ENCODE measurements at places on chromosomes 3 and 15. TPM values are rescaled to one million over a fixed set of nuclear protein-coding genes. Genes with fewer than 3 reads are reported as not detected.

DNA sequence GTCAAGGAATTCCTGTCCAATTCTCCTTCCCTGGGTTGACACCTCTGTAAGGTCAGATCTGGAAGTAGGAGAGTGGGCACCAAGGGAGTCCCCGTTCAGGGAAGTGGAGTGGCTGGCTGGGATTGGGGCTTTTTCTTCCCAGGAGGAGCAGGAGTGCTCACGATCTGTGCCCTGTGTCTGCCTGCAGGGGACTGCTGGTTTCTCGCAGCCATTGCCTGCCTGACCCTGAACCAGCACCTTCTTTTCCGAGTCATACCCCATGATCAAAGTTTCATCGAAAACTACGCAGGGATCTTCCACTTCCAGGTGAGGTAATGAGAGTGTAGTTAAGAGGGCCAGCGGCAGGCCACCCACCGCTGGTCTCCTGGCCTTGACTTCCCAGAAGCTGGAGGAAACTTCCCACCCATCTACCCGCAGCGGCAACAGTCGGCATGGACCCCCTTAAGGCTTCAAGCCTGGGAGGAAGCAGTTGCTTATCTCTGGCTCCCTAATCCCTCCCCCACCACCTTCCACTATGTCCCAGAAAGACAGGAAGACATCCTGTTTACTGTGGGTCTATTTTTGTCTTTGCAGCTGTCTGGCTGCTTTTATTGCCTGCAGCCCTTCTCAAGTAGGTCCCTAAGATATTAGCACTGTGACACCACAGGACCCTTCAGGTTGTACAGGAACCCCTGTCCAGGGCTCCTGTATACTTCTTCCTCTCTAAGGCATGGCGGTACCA, 26.8 kb downstream of the CAPN3 start:
- no peak overlapping the region for H3K27ac ChIP-seq
- no peaks in the 10 kb centered on the region for H3K27me3 ChIP-seq
- no peak overlapping the region for H3K4me3 ChIP-seq
- no peak for DNase-seq
- H3K36me3 ChIP-seq, result peaks cover 38% of the 10 kb centered on the region

The QTRT2 gene
- polyA plus RNA-seq, result 6.3 TPM

GRCh38 chr3:15099364-15100098, 583 bp upstream of the RBSN start:
- peaks cover 34% of the 10 kb centered on the region for H3K4me1 ChIP-seq
- no peak for DNase-seq
- peak overlapping the region; percentile 84 for H3K4me3 ChIP-seq

The ARGFX gene
- polyA plus RNA-seq, result not detected

The WDR93 gene
- not detected for polyA plus RNA-seq

The EXD1 gene
- not detected for polyA plus RNA-seq

DNA sequence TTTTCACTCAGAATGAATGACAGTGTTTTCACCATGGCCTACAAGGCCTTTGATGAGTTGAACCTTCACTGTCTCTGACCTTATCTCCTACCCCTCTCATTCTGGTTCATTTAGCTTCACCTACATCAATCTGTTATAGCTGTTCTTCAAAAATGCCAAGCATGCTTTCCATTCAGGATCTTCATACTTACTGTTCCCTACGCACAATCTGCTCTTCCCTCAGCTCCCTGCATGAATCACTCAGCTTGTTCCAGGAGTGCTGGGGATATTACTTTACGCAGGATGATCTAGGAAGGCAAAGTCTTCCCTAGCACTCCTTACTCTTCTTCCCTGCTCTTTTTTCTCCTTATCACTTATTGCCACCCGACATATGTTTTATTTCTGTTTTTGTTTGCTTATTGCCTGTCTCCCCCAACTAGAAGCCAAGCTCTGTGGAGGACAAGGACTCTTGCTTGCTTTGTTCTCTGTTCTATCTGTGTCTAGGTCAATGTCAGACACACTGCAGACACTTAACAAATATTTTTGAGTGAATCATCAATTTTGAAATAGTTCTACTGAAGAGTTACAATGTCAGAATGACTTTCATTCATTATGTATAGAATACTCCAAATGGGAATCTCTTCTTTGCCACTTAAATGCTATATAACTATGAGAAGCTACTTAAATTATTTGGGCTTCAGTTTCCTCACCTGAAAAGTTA, 238.3 kb upstream of the FEZF2 start:
- H3K27ac ChIP-seq, result no peak overlapping the region
- no peaks in the 10 kb centered on the region for H3K4me1 ChIP-seq
- DNase-seq, result no peak
- no peaks in the 10 kb centered on the region for H3K36me3 ChIP-seq
- no peak overlapping the region for H3K4me3 ChIP-seq

DNA sequence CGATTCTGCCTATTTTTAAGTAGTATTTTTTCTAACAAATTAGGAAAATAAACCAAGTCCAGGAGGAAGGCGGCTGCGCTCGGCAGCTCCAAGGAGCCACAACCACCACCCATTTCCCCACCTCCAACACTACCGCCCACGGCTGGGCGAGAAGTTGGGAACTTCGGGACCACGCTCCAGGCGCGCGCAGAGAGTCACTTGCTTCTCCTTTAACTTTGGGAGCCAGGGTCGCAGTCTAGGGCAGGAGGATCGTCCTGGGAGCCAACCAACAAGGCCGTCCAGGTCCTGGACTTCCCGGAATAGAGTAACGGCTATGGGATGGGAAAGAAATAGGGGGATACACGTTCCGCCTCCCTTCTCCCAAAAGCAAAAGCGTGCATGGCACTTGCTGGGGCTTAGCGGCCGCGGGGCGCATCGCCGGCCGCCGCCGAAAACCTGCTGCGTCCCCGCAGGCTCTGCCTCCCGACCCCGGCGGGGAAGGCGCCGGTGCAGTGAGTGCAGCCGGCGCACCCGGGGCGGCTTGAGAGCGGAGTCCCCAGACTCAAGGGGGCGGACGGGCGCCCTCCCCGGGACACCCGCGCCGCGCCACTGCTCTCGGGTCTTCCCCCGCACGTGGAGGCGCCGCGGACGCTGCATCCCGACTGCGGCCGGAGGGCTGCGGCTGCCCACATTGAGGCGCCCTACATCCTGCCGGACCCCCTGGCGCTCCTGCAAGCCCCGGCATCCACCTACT, 699 bp downstream of the MEGF11 start:
- H3K36me3 ChIP-seq, result no peaks in the 10 kb centered on the region
- H3K27ac ChIP-seq, result no peak overlapping the region
- H3K4me1 ChIP-seq, result peaks cover 22% of the 10 kb centered on the region
- H3K4me3 ChIP-seq, result peak overlapping the region; percentile 12
- no peak for DNase-seq
- H3K27me3 ChIP-seq, result peaks cover 89% of the 10 kb centered on the region

DNA sequence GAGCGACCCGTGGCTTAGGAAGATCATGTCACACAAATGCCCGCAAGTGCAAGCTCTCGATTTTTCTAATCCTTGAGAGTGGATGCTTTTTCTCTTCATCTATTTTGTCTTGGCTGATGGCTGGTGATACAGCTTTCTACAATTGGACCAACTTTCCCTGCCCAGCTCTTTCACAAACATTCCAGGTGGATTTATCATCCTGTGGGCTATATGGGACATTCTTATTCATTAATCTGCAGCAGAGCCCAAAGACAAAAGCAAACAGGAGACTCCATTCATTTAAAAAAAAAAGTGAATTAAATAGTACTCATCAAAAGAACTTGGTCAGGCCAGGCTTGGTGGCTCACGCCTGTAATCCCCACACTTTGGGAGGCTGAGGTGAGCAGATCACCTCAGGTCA, 14.2 kb upstream of the TSEN2 start:
- DNase-seq, result no peak
- no peak overlapping the region for H3K27ac ChIP-seq
- no peaks in the 10 kb centered on the region for H3K4me1 ChIP-seq

The MESD gene
- polyA plus RNA-seq, result 13.1 TPM

The HES1 gene
- 0.26 TPM for polyA plus RNA-seq

The ITIH1 gene
- 1.3 TPM for polyA plus RNA-seq

- H3K4me1 ChIP-seq, result peaks cover 47% of the 10 kb centered on the region
- H3K4me3 ChIP-seq, result no peak overlapping the region
- no peaks in the 10 kb centered on the region for H3K36me3 ChIP-seq
- H3K27me3 ChIP-seq, result no peaks in the 10 kb centered on the region
- no peak for DNase-seq
- H3K27ac ChIP-seq, result no peak overlapping the region
Observed at GRCh38 chr15:52136442-52136980, 23.9 kb upstream of the BCL2L10 start.

The SCAANT1 gene
- polyA plus RNA-seq, result not detected

GRCh38 chr3:4644951-4645350, 151.8 kb downstream of the ITPR1 start:
- peaks cover 80% of the 10 kb centered on the region for H3K36me3 ChIP-seq
- H3K27ac ChIP-seq, result no peak overlapping the region
- no peak overlapping the region for H3K4me3 ChIP-seq
- no peak for DNase-seq
- H3K4me1 ChIP-seq, result no peaks in the 10 kb centered on the region

The THRB gene
- polyA plus RNA-seq, result 0.05 TPM

The DLL4 gene
- polyA plus RNA-seq, result not detected

DNA sequence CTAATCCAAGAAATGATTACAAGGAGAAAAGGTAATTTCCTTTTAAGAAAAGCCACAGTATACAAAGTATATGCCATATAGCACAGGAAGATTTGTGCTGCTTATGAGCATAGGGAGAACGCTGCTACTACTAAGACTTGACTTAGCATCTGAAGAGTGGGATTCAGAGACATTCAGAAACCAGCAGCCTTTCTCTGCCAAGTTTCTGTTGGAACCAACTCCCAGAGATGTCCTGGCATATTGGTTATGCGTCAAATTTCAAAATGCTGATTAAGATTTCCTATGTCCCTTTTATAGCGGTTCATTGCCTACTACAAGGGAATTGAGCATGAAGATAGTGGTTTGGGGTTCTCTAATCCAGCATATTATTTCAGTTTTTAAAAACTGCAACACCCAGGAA, 4.9 kb downstream of the NR2E3 start:
- H3K4me1 ChIP-seq, result no peaks in the 10 kb centered on the region
- no peak overlapping the region for H3K27ac ChIP-seq
- no peaks in the 10 kb centered on the region for H3K27me3 ChIP-seq
- no peak overlapping the region for H3K4me3 ChIP-seq
- H3K36me3 ChIP-seq, result no peaks in the 10 kb centered on the region
- no peak for DNase-seq

The TM4SF1 gene
- polyA plus RNA-seq, result not detected

DNA sequence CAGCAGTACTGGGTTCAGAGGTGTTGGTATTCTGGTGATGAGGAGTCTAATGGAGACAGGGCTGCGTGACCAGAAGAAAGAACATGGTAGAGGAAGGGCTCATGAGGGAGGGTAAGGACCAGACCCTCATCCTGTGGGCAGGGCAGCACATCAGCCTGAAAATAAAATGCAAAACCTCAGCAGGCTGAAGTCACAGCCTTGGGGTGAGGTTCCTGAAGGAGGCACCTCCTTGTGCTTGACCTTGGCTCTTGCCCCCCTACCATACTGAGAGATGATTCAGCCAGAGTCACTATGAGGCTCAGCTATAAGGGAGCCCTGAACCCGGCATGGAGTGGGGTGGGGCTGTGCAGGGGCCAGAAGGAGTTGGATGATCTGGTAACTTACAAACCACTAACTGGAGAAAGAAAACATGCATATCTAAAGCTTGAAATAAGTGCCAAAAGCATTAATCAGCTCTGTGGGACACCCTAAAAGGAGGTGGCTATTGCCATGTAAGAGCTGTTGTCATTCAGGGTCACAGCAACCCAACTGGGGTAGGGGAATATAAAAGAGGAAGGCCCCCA, 60.2 kb downstream of the CORO2B start:
- no peak for DNase-seq
- no peaks in the 10 kb centered on the region for H3K36me3 ChIP-seq
- H3K27ac ChIP-seq, result no peak overlapping the region
- no peaks in the 10 kb centered on the region for H3K27me3 ChIP-seq

GRCh38 chr15:40926659-40927494, 2.3 kb upstream of the DLL4 start:
- no peak for DNase-seq
- peaks cover 92% of the 10 kb centered on the region for H3K27me3 ChIP-seq
- no peaks in the 10 kb centered on the region for H3K36me3 ChIP-seq
- no peak overlapping the region for H3K27ac ChIP-seq
- H3K4me1 ChIP-seq, result peaks cover 48% of the 10 kb centered on the region
- no peak overlapping the region for H3K4me3 ChIP-seq

- H3K27ac ChIP-seq, result no peak overlapping the region
- H3K36me3 ChIP-seq, result no peaks in the 10 kb centered on the region
- no peaks in the 10 kb centered on the region for H3K27me3 ChIP-seq
- no peak overlapping the region for H3K4me3 ChIP-seq
- DNase-seq, result no peak
Observed at GRCh38 chr15:20352241-20353200, 189.1 kb downstream of the GOLGA6L6 start.

The PLA2G4D gene
- polyA plus RNA-seq, result not detected

GRCh38 chr15:33119273-33119672, 75.2 kb downstream of the FMN1 start:
- DNase-seq, result no peak
- H3K36me3 ChIP-seq, result no peaks in the 10 kb centered on the region
- H3K4me1 ChIP-seq, result peaks cover 5% of the 10 kb centered on the region
- no peak overlapping the region for H3K27ac ChIP-seq

DNA sequence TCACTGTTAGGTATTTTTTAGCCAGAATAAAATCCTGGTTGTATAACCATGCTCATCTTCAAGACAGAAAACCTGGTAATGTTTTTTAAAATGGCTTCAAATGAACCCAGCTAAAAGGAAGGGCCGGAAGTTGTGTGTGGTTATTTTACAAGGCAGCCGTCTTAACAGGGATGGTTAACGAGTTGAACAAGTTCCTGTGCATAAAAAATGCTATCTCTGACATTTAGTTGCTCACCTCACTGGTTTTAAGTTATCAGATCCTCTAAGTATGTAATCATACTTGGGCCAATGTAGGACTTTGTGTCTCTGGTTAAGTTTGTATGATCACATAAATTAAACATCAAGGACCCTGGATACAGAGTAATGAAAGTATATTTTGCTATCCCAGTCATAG, 2.1 kb downstream of the ATP11B start:
- H3K4me3 ChIP-seq, result peak overlapping the region; percentile 92
- peaks cover 2% of the 10 kb centered on the region for H3K36me3 ChIP-seq
- H3K27me3 ChIP-seq, result no peaks in the 10 kb centered on the region
- peak; percentile 20 for DNase-seq
- H3K4me1 ChIP-seq, result peaks cover 21% of the 10 kb centered on the region

The LSAMP gene
- polyA plus RNA-seq, result not detected

Data from CD14-positive monocyte (primary cell).